Brain (organoid and tissue), 16 donors: ENCODE measurements at places on chromosomes 3 and 15. TPM values are rescaled to one million over a fixed set of nuclear protein-coding genes. Genes with fewer than 3 reads are reported as not detected.

The GLCE gene
- 6.0 TPM for polyA plus RNA-seq

GRCh38 chr3:72133329-72134011, 348.5 kb upstream of the PROK2 start:
- no peak for DNase-seq

The C3orf20 gene
- not detected for polyA plus RNA-seq

The SLC27A2 gene
- 5.2 TPM for polyA plus RNA-seq
